Activated CD4-positive, alpha-beta T cell treated with anti-CD3 and anti-CD28 coated beads, Interleukin-2, amount 10 ng/mL, durations not matched to agents 7 days and 5 days (primary cell): ENCODE measurements at places on chromosomes 4 and X.

DNA sequence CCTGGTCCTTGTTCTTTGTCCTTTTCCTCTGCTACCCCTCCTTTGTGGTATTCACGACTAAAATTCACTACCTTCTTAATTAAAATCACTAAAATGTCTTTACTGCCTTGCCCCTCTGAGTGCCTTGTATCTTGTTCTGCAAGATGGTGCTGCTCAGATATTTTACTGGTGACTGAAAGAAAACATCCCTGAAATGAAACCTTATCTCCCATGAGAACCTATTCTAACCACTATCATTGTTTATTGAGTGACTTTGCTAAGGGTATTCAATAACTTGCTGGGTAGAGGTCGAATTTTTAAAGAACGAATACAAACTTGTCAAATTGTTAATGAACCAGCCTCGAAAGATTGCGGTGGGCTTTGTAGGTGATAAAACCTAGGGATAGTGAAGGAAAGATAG is 52.8 kb downstream of the SPRY1 start:
- no peaks in the 10 kb centered on the region for H3K27me3 ChIP-seq
- peak overlapping the region; percentile 22 for H3K27ac ChIP-seq
- DNase-seq, result no peak
- H3K36me3 ChIP-seq, result no peaks in the 10 kb centered on the region
- peaks cover 31% of the 10 kb centered on the region for H3K4me1 ChIP-seq
- H3K4me3 ChIP-seq, result no peak overlapping the region

DNA sequence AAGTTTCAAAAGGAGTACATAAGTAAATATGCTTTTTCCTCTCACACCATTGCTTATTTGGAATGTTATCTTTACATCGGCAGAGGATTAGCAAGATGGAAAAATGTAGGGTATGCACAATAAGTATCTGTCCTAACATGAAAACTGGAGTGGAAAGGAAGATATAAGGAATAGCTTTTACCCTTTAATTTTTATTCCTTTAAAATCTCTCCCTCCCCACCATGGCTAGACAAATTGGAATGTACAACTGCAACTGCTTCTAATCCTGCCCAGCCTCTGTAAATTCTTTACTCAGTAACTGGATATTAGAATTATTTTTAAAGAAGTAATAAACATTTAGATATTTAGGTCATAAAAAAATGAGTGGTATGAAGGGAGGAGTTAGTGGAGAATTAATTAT is 171.5 kb downstream of the PCDH18 start:
- no peaks in the 10 kb centered on the region for H3K27me3 ChIP-seq
- no peaks in the 10 kb centered on the region for H3K36me3 ChIP-seq
- no peak for DNase-seq
- no peak overlapping the region for H3K27ac ChIP-seq
- no peak overlapping the region for H3K4me3 ChIP-seq

GRCh38 chr4:39763714-39764572 is 66.0 kb downstream of the UBE2K start:
- no peak for DNase-seq
- peak overlapping the region; percentile 60 for H3K27ac ChIP-seq
- H3K4me1 ChIP-seq, result no peaks in the 10 kb centered on the region
- no peak overlapping the region for H3K4me3 ChIP-seq
- H3K36me3 ChIP-seq, result peaks cover 37% of the 10 kb centered on the region
- H3K27me3 ChIP-seq, result no peaks in the 10 kb centered on the region

- H3K27me3 ChIP-seq, result peaks cover 2% of the 10 kb centered on the region
- H3K36me3 ChIP-seq, result no peaks in the 10 kb centered on the region
- H3K27ac ChIP-seq, result no peak overlapping the region
- H3K4me1 ChIP-seq, result no peaks in the 10 kb centered on the region
- DNase-seq, result no peak
- no peak overlapping the region for H3K4me3 ChIP-seq
Measured at GRCh38 chr4:151143162-151143561, 43.7 kb downstream of the RPS3A start.

DNA sequence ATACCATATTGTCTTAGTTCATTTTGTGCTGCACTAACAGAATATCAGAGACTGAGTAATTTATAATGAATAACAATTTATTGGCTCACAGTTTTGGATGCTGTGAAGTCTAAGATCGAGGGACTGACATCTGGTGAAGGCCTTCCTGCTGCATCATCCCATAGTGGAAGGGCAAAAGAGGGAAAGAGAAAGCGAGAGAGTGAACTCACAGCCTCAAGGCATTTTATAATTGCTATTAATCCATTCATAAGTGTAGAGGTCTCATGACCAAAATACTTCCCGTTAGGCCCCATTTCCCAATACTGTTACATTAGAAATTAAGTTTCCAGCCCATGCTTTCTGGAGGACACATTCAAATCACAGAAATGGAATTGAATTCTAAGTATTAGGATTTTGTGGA is 554.4 kb downstream of the TRAM1L1 start:
- H3K4me1 ChIP-seq, result peaks cover 8% of the 10 kb centered on the region
- no peaks in the 10 kb centered on the region for H3K36me3 ChIP-seq

GRCh38 chr4:169810325-169811323 is 52.9 kb upstream of the HPF1 start:
- no peak overlapping the region for H3K27ac ChIP-seq
- no peaks in the 10 kb centered on the region for H3K36me3 ChIP-seq

- DNase-seq, result no peak
- H3K27me3 ChIP-seq, result peaks cover 7% of the 10 kb centered on the region
- H3K36me3 ChIP-seq, result no peaks in the 10 kb centered on the region
- H3K4me1 ChIP-seq, result no peaks in the 10 kb centered on the region
- no peak overlapping the region for H3K4me3 ChIP-seq
Measured at GRCh38 chr4:40991908-40992307, 222.4 kb downstream of the APBB2 start.

DNA sequence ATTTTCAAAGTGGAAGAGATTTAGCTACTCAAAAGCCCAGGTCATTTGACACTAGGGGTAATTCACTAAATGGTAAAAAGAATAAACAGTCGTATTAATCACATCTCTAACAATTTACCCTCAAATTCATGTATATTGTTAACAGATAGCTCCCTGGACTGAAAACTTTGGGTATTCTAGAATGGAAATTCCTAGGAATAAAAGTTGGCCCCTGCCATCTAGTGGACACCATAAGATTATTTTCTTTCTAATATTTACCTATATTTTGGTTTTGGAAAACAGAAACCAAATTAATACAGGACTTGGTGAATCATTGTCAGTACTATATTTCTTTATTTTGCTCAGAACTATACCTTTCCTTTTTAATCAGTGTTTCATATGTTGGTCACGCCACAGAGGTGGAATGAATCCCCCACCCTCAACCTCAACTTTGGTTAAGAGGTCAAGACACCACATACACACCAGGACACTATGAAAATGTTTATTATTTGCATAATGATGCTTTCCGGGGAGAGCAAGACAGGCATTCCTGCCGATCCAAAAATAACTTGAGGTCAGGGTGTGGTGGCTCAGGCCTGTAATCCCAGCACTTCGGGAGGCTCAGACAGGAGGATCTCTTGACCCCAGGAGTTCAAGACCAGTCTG is 96.2 kb upstream of the APOOL start:
- H3K27ac ChIP-seq, result no peak overlapping the region
- H3K4me3 ChIP-seq, result no peak overlapping the region
- no peaks in the 10 kb centered on the region for H3K4me1 ChIP-seq
- H3K36me3 ChIP-seq, result no peaks in the 10 kb centered on the region
- no peak for DNase-seq

DNA sequence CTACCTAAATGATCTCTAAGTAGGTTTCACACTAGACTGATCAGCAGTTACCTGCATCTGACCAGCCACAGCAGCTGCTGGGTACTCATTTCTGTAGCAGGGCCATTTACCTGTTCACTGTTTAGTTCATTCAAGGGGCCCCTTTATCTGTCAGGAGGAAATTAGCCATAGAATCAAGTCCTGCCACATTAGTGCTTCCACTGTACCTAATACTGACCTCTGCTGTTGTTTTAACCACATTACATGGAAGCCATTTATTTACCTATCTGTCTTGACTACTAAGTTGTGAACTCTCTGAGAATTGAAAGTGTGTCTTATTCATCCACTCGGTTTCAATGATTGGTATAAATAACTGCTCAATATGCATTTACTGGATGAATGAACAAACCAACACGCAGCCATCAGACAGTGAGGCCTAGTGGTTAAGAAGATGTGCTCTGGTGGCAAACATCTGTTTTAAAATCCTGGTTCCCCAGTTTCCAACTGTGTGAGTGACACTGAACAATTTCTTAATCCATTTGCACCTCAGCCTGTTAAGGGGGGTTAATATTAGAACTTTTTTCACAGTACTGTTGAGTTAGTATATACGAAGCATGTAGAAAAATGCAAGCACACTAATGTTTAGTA is 30.0 kb upstream of the ANXA5 start:
- H3K4me3 ChIP-seq, result no peak overlapping the region
- DNase-seq, result peak; percentile 35
- no peak overlapping the region for H3K27ac ChIP-seq
- H3K27me3 ChIP-seq, result peaks cover 9% of the 10 kb centered on the region
- H3K4me1 ChIP-seq, result peaks cover 3% of the 10 kb centered on the region

DNA sequence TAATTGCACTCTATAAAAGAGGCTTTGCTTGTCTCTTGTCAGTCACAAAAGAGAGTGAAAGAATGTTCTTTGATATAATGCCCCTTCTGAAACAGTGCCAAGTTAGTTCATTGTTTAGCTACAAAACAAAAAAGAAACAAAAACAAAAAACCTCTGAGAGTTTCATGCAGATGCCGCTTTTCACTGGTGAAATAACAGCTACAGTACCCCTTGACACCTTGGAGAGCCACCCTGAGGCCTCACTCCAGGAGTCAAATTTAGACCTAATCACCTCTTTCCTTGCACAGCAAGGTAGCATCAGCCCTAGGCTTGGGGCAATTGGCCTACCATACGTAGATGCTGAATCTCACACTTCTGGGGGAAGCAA is 185.2 kb downstream of the UNC5C start:
- H3K27me3 ChIP-seq, result no peaks in the 10 kb centered on the region
- no peak overlapping the region for H3K4me3 ChIP-seq
- DNase-seq, result no peak
- peaks cover 2% of the 10 kb centered on the region for H3K4me1 ChIP-seq

DNA sequence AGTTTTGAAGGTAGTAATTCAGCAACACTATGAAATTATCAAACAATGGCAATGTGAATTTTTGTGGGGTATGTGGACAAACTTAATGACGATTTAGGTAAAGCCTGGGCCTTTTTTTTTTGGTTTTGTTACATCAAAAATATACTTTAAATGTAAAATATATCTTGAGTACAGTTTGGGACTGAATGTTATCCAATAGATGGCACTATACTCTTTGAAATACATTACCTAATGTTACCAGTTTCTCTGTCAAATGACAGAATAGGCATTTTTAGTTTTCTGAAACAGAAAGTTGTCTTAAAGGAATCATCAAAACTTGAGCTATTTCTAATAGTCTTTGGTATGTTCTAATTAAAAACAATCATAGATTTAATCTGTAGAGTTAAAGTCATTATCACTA is 1651.9 kb downstream of the C4orf33 start:
- no peak overlapping the region for H3K27ac ChIP-seq
- no peak for DNase-seq
- no peaks in the 10 kb centered on the region for H3K27me3 ChIP-seq
- H3K4me1 ChIP-seq, result no peaks in the 10 kb centered on the region

DNA sequence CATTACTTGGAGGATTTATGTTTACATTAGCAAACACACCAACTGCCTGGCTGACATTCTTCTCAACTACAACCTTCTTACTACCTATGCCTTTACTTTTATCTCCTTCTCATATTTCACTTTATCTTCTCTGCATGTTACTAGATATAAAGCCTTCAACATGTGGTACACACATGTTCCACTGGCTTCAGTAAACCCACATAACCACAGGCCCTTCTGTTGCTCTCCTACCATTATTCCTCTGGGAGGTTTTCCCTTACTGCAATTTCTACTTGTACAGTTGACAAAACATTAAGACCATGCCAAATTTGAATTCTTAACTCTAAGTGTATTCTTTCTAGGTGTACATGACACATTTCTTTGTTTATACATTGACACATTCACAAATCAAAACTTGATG is 133.1 kb downstream of the ARAP2 start:
- peaks cover 15% of the 10 kb centered on the region for H3K36me3 ChIP-seq
- no peaks in the 10 kb centered on the region for H3K27me3 ChIP-seq
- H3K27ac ChIP-seq, result no peak overlapping the region
- DNase-seq, result no peak
- H3K4me3 ChIP-seq, result no peak overlapping the region

GRCh38 chrX:65463550-65463949 is 71.0 kb downstream of the LAS1L start:
- no peaks in the 10 kb centered on the region for H3K36me3 ChIP-seq
- H3K27ac ChIP-seq, result no peak overlapping the region
- no peak for DNase-seq
- H3K4me1 ChIP-seq, result no peaks in the 10 kb centered on the region

- no peaks in the 10 kb centered on the region for H3K27me3 ChIP-seq
- H3K27ac ChIP-seq, result no peak overlapping the region
- peaks cover 13% of the 10 kb centered on the region for H3K36me3 ChIP-seq
- H3K4me3 ChIP-seq, result no peak overlapping the region
- H3K4me1 ChIP-seq, result no peaks in the 10 kb centered on the region
Measured at GRCh38 chr4:88771883-88772450, 74.3 kb upstream of the NAP1L5 start.

- no peaks in the 10 kb centered on the region for H3K27me3 ChIP-seq
- H3K36me3 ChIP-seq, result peaks cover 5% of the 10 kb centered on the region
- no peak overlapping the region for H3K4me3 ChIP-seq
- H3K27ac ChIP-seq, result no peak overlapping the region
- H3K4me1 ChIP-seq, result no peaks in the 10 kb centered on the region
Measured at GRCh38 chr4:152860046-152860445, 76.1 kb upstream of the FHDC1 start.

GRCh38 chr4:96354036-96354712 is 514.3 kb downstream of the PDHA2 start:
- no peaks in the 10 kb centered on the region for H3K4me1 ChIP-seq
- H3K4me3 ChIP-seq, result no peak overlapping the region
- no peaks in the 10 kb centered on the region for H3K36me3 ChIP-seq
- no peak for DNase-seq
- no peaks in the 10 kb centered on the region for H3K27me3 ChIP-seq
- H3K27ac ChIP-seq, result no peak overlapping the region

- H3K4me3 ChIP-seq, result no peak overlapping the region
- H3K36me3 ChIP-seq, result no peaks in the 10 kb centered on the region
- H3K27me3 ChIP-seq, result peaks cover 4% of the 10 kb centered on the region
- H3K27ac ChIP-seq, result no peak overlapping the region
- DNase-seq, result no peak
- no peaks in the 10 kb centered on the region for H3K4me1 ChIP-seq
Measured at GRCh38 chr4:39441593-39441992, 17.1 kb downstream of the RPL9 start.

- no peak for DNase-seq
- H3K36me3 ChIP-seq, result no peaks in the 10 kb centered on the region
- H3K4me3 ChIP-seq, result no peak overlapping the region
Measured at GRCh38 chr4:73434311-73434710, 1.7 kb upstream of the AFP start.

GRCh38 chr4:154506253-154506652 is 14.7 kb upstream of the DCHS2 start:
- H3K4me3 ChIP-seq, result no peak overlapping the region
- no peaks in the 10 kb centered on the region for H3K4me1 ChIP-seq
- H3K27me3 ChIP-seq, result peaks cover 39% of the 10 kb centered on the region
- H3K27ac ChIP-seq, result no peak overlapping the region

- peaks cover 48% of the 10 kb centered on the region for H3K36me3 ChIP-seq
- peak overlapping the region; percentile 57 for H3K27ac ChIP-seq
- no peak overlapping the region for H3K4me3 ChIP-seq
- no peaks in the 10 kb centered on the region for H3K27me3 ChIP-seq
- DNase-seq, result no peak
- H3K4me1 ChIP-seq, result peaks cover 31% of the 10 kb centered on the region
Measured at GRCh38 chr4:139685180-139685579, 19.6 kb downstream of the MGST2 start.

GRCh38 chr4:73859614-73860088 is 6.6 kb downstream of the PF4V1 start:
- peaks cover 2% of the 10 kb centered on the region for H3K27me3 ChIP-seq
- H3K27ac ChIP-seq, result no peak overlapping the region
- DNase-seq, result no peak
- H3K36me3 ChIP-seq, result no peaks in the 10 kb centered on the region
- no peaks in the 10 kb centered on the region for H3K4me1 ChIP-seq
- H3K4me3 ChIP-seq, result no peak overlapping the region
